ENCODE measurements at places on chromosomes 7 and 10.

GRCh38 chr10:5684318-5684970 lies at the start of gene TASOR2:
Gene TASOR2, plus strand, starts transcription at chr10:5684838. Its CDS starts 35,805 bp downstream, at chr10:5720643.
- peak; percentile 95 for DNase-seq

- no peak for DNase-seq
Measured at GRCh38 chr7:106247841-106248240, 36.9 kb downstream of the NAMPT start.

GRCh38 chr7:141585592-141586510 lies 34.6 kb downstream of the AGK start:
- DNase-seq: peak; percentile 49

DNA sequence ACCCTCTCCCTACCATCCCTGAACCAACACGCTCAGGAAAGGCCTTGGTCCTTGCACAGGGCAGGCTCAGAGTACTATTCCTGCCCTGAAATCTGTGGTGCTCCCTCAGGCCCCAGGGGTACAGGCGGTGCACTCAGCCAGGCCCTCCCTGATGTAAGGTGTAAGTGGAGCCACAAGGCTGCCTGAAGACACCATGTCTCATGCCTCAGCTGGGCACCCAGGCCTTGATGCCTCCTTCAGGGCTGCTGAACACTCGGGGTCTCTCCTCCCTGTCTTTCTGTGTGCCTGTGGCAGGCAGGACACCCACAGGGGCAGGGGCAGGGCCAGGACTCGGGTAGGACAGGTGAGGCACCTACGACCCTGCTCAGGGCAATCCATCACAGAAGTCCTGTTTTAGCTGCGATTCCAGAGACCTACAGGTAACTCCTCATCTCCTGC lies 22.9 kb upstream of the ANTXRL start:
- no peak for DNase-seq

GRCh38 chr10:91635401-91636400 lies 2.8 kb upstream of the PPP1R3C start:
- DNase-seq: peak; percentile 59

DNA sequence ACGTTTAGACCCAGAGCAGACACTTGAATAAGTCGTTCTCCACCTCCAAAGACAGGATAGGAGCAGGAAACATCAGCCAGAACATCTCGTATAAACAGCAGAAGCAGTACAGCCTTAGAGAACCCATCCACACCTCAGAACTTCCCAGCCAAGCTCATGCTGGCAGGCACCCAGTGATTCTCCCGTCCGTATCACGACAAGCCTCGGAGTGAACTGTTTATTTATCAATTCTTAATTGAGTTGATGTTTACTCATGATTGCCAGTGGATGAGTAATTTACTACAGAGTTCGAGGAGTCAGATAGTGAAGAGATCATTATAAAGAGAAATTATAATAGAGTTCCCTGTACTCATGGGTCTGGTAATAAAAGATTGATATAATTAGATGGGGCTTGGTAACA lies 811.5 kb downstream of the LRMDA start:
- no peak for DNase-seq
